Neuronal stem cell (in vitro differentiated cells): ENCODE measurements at places on chromosomes 11 and 22.

DNA sequence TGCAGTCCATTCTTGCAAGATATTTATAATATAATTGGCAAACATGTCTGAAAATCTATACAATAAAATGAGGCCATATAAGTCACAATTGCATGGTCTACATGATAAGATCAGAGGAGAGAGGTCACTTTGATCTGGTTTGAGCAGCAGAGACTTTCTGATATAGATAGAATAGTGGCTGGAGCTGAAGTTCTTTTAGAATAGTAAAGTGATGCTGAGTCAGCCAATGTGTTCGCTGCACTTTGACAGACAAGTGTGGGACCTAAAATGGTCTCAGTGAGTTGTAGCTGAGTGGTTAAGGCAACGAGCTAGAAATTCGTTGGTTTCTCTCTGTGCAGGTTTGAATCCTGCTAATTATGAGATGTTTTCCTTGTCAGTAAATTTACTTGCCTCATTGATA is 257.0 kb upstream of the C11orf87 start:
- no peak for DNase-seq

DNA sequence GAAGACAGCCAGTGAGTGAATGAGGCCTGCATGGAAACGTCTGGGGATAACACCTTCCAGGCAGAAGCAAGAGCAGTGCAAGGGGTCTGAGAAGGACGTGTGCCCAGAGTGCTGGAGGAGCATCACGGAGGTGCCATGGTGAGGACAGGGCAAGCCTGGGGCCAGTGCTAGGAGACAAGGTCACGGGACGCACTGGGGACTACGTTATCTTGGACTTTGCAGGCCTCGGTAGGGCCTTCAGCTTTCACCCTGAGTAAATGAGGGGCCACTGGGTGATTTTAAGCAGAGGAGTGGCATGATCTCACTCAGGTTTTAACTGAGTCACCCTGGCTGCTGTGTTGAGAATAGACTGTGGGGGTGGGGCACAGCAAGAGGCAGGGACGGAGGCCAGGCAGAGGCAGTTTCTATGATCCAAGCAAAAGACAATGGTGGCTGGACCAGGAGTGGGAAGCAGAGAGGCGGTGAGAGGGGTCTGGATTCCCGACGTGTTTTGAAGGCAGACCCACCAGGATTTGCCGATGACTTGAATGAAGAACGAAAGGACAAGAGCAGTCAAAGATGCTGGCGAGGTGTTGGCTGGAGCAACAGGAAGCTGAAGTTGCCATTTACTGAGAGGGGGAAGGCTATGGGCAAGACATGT is 102.7 kb upstream of the PARVA start:
- no peak for DNase-seq

DNA sequence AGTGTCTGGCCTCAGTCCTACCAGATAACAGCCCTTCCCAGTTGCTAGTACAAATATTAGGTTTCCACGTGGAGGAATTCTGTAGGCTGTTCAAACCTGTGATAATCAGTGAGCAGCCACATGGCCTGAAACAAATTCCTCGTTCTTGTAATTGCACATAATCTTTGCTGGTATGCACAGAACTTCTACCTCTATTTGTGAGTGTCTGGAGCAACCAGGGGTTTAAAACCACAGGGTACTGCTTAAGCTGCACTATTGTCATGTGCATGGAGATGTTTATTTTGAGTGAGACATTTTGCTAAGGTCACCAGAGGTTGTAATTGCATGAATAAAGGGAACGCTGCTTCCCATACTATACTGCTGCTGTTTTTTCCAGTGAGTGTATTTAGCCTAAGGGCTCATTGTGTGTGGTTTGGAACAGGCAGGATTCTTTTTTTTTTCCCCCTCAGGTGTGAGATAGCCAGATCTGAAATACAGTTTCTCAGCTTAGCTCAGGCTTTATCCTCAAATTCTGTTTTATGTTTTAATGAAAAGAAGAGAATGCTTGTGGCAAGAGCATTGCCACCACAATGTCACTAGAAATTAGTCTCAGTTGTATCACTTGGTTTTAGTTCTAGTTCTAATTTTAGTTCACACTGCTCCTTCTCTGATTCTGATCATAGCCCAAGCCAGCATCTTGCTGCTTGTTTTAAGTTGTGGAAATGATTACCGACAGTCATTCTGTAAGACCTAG is 60.5 kb downstream of the CYB5R2 start:
- peak; percentile 35 for DNase-seq

DNA sequence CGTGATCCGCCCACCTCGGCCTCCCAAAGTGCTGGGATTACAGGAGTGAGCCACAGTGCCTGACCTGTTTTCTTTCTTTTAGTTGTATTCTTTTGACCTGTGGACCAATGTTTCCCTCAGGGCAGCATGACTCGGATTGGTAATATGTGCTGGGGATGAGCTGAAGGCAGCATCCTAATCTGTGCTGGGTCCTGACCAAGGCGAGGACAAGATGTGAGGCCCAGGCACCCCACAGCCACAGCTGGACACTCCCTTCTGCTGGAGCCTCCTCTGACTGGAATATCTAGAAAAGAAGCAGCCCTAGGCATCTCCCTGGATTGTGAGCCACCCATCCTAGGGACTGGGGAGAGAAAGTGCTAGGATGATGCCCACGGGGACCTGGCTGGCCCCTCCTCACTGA is 105.4 kb downstream of the PDE2A start:
- no peak for DNase-seq

GRCh38 chr11:73272680-73273038 is 521 bp downstream of the P2RY6 start:
- no peak for DNase-seq

- DNase-seq = peak; percentile 56
These were observed 100.2 kb upstream of the GAL start for GRCh38 chr11:68584097-68584496.
